IPS DF 6.9 (cell line): ENCODE measurements at places on chromosomes 11 and 22.

DNA sequence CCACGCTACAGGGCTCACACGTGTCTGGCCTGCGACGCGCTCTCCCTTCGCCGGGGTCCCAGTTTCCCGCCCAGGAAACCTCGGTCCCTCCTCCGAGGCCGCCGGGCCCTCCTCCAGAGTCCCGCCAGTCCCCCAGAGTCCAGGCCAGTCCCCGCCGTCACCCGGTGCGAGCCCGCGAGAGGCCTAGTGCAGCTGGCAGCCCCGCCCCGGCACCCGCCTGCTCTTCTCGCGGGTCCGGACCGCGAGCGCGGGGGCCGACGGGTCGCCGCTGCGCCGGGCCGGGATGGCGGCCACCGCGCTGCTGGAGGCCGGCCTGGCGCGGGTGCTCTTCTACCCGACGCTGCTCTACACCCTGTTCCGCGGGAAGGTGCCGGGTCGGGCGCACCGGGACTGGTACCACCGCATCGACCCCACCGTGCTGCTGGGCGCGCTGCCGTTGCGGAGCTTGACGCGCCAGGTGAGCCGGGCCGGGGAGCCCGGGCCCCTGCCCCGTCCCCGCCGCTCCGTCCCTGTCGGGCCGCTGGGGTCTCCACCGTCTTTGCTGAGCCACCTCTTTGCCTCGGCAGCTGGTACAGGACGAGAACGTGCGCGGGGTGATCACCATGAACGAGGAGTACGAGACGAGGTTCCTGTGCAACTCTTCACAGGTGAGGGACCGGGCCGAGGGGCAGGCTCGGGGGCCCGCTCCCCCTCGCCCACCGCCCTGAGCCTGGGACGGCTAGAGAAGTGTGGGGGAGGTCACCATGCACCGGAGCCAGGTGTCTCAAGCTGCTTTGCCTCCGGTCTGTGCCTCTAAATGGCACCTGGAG lies at the start of gene PTPMT1:
PTPMT1 (plus strand) TSS at position 260 of the 809 bp plus-strand sequence; CDS start at position 284, 24 bp downstream.
- DNase-seq: no peak

GRCh38 chr11:74175920-74176319 lies 4.8 kb downstream of the PPME1 start:
- no peak for DNase-seq

- no peak for DNase-seq
Observed at GRCh38 chr11:132549001-132549400, 983.3 kb downstream of the OPCML start.

- no peak for DNase-seq
Observed at GRCh38 chr11:43943372-43943930, 1.0 kb downstream of the C11orf96 start.

DNA sequence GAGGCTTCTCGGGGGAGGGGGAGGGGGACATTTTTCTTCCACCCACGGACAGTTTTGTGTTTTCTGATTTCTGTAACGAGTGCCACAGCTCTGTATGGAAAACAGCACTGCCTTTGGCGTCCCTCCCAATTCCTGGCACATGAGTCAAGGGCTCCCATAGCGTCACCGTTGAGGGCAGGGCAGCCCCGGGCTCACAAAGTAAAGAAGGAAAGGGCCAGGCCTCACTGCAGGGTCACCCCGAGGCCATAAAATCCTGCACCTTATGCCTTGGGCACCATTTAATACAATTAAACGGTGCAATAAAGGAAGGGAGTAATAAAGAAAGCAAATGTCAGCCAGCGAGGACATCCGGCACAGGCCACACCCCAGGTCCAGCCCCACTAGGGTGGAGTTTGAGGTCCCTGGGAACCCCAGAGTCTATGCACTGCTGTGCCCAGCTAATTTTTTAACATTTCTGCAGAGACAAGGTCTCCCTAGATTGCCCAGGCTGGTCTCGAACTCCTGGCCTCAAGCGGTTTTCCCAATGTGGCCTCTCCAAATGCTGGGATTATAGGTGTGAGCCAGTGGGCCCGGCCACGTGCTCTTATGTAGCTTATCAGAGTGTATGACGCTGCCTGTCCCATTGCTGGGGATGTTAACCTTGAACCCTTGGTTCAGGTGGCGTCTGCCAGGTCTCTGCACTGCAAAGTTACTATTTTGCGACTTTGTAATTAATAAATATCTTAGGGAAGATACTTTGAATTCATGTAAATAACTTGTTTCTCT lies 13.6 kb upstream of the MUC2 start:
- no peak for DNase-seq

DNA sequence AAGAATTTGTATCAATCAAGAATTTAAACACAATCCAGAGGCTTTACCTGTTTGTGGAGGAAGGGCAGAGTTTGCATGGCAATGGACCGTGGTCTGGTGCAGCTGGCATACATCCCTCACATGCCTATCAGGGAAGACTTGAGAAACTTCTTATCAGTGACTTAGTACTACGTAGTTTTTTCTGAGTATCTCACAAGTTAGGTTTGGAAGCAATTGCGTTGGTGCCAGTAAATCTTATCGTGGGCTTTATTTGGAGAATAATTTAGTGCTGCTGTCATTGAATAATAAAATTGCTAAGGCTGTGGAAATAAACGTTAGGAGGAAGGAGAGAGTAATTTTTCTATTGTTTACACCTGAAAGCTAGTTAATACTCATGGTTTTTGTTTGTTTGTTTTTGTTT lies 72.3 kb downstream of the PRMT3 start:
- DNase-seq: no peak

- DNase-seq: no peak
Observed at GRCh38 chr22:27984723-27985122, 65.7 kb upstream of the PITPNB start.

GRCh38 chr22:33350961-33351360 lies 292.8 kb upstream of the SYN3 start:
- no peak for DNase-seq

- DNase-seq: no peak
Observed at GRCh38 chr11:128747728-128748148, 53.9 kb downstream of the FLI1 start.

- DNase-seq: no peak
Observed at GRCh38 chr11:72493426-72494108, 59.2 kb upstream of the CLPB start.

DNA sequence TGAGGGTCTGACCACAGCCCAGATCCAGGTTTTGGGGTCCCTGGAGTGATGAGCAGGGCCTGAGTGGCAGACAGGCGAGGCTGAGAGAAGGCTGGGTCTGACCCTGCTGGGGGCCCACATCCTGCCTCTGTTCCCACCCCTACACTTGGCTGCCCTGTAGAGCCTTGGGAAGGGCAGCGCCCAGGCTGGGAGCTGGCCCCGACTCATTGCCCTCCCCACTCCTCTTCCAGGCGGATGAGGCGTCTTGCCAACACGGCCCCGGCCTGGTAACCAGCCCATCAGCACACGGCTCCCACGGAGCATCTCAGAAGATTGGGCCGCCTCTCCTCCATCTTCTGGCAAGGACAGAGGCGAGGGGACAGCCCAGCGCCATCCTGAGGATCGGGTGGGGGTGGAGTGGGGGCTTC lies 4.9 kb downstream of the DERL3 start:
- no peak for DNase-seq
